ENCODE measurements at places on chromosomes 4 and X.

DNA sequence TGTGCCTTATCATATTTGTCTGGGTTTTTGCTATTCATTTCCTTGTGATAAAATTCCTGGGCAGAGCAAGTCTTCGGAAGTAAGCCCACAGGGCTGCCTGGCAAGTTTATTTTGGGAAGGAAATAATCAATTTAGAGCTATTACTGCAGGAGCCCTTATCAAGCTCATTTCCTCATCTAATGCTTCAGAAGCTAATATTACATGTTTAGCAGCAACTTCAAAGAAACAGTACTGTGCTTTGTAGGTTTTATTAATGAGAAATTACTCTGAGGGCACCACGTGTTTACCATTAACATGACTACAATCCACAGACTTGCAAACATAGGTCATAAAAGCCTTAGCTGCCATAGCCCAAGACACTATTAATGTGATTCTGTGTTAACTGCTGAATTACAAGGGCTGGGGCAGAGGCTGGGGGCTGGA, 540.0 kb downstream of the SPRY1 start:
- DNase-seq = no peak

GRCh38 chrX:39158801-39159657, 357.8 kb downstream of the MID1IP1 start:
- DNase-seq = no peak

- no peak for DNase-seq
Measured at GRCh38 chr4:76426272-76426671, 5.3 kb upstream of the CCDC158 start.

DNA sequence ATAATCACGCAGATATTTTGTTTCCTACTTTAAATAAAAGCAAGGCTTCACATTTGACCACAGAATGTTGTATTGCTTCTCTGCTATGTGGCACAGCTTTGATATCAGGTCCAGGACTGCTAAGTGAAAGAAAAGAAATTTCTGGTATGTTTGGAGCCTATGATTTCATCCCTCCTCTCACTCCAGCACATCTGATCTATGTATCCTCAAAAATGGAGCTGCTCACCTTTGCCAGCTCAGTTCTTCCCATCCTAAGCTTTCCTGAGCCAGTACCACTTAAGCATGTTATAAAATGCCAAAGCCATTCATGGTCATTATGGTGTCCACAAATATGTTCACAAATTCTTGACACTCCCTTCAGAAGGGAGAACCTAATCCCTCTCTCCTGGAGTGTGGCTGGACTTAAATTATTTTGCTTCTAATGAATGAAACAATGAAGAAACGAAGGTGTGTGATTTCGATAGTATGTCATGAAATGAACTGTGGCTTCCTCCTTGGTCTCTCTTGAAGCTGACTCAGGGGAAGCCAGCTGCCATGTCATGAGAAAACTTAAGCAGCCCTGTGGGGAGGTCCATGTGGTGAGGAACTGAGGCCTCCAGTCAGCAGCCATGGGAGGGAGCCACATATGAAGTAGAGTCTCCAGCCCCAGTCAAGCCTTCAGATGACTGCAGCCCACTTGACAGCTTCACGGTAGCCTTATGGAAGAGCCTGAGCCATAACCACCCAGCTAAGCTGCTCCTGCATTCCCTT, 207.7 kb downstream of the MGST2 start:
- DNase-seq = no peak

DNA sequence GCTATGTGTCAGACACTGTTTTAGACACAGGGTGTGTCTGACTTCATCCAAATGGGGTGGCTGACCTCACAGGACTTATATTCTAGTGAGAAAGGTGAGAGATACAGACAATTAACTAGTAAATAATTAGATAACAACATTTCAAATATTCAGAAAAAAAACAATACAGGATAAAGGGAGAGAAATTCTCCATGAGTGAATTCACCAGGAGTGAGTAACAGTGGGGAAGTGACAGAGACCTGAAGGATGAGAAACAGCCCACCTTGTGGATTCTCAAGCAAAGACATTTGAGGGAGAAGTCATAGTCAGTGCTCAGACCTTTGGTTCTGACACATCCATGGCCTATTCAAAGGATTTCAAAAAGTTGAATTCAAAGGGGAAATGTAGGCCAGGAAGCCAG, 627.9 kb downstream of the IQCM start:
- DNase-seq = no peak

GRCh38 chr4:2905544-2905943, 57.7 kb downstream of the NOP14 start:
- no peak for DNase-seq

- DNase-seq = no peak
Measured at GRCh38 chrX:129780441-129781105, 824 bp downstream of the SASH3 start.

GRCh38 chr4:98416844-98417243, 155.7 kb downstream of the RAP1GDS1 start:
- DNase-seq = no peak

DNA sequence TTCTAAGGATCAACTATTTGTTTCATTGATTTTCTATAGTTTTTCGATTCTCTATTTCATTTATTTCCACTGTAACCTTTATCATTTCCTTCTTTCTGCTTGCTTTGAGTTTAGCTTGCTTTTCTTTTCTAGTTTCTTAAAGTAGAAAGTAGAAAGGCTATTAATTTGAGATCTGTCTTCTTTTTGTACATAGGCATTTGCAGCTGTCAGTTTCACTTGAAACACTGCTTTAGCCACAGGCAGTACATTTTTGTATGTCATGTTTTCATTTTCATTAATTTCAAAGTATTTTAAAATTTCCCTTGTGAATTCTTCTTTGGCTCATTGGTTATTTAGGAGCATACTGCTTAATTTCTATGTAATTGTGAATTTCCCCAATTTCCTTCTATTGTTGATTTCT, 152.2 kb downstream of the SH3KBP1 start:
- no peak for DNase-seq

GRCh38 chrX:15349046-15349445, 13.7 kb upstream of the PIGA start:
- DNase-seq = peak; percentile 25

- DNase-seq = no peak
Measured at GRCh38 chr4:74032064-74032463, 6.4 kb downstream of the CXCL3 start.

- DNase-seq = no peak
Measured at GRCh38 chr4:126937846-126938422, 694.8 kb upstream of the INTU start.

DNA sequence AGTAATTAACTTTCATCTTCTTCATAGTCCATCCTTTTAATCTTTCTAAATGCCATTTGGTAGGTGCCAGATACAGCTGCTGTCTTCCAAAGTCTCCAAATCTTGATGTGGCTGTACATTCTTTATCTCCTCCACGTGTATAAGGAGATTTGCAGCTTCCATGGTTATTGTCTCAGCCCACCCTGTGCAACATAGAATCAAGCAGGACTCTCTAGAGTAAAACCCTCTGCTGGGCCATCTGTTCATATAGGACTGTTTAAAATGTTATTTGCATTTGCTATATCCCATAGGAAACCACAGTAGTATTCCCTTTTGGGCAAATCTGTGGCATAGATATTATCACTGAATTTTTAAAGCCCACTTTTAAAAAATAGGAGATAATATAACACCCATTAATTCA, 527.2 kb upstream of the EPHA5 start:
- no peak for DNase-seq

GRCh38 chr4:105895583-105896460, 551 bp downstream of the NPNT start:
- no peak for DNase-seq

GRCh38 chr4:19262467-19262866, 989.2 kb upstream of the SLIT2 start:
- no peak for DNase-seq

DNA sequence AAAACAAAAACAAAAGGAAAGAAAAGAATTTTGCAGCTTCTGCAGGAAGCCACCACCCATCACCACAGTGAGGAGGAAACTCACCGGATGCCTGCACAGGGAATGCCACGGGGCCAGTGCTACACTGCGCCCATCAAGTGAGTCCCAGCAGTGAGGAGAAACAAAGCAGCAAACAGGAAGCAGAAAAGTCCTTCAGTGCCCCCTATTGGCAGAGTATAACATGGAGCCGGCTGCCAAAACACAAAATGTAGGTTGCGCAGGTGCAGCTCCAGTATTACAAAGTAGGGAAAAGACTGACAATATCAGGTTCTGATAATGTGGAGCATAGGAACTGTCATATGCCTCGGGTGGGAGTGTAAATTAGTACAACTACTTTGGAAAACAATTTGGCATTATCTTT, 23.3 kb upstream of the SCML2 start:
- DNase-seq = no peak

DNA sequence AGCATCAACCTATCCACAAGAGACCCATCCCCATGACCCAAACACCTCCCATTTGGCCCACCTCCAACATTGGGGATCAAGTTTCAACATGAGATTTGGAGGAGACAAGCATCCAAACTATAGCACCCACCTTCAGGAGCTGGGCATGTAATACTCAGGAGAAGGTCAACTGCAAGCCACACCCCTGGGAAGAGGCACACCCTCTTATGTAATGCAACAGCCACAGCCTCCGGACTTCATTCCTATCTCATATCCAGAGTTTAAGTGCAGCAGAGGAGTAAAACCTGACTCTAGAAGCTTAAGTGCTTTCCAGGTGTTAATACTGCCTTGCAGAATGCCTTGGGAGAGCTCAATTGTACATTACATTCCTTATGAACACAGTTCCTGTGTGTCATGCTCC, 197.4 kb downstream of the PTTG2 start:
- DNase-seq = no peak

DNA sequence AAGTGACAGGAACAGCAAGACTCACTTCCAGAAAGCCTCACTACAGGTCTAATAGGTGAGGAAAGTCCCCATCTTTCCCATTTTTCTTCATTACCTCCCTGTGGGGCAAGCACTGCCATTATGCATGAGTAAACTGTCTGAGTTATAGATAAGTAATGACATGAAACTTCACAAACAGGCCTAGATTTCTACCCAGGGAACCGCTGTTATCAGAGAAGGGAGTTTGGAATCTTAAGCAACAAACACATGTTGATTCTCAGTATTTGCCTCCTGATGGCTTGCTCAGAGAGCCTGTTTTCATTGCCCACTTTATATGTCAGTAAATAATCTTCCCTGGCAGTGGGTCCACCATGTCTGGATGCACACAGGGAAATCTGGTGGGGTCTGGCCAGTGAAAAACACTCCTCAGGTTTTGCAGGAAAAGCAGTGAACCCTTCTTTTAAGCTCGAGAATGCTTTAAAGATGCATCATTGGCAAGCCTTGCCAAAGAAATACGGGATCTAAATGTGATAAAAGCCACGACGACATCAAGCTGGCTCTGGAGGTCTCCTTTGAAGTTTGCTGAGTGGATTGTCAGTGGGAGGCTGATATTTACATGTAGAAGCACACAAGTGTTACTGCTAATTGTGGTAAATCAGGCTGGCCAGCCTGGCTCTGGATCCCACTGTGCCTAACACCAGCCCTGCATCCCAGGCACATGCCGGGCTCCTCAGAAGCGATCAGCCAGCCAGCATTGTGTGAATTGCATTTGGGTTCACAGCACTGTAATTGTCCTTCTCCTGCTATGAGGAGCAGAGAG, 25.2 kb downstream of the PDGFRA start:
- DNase-seq = no peak

DNA sequence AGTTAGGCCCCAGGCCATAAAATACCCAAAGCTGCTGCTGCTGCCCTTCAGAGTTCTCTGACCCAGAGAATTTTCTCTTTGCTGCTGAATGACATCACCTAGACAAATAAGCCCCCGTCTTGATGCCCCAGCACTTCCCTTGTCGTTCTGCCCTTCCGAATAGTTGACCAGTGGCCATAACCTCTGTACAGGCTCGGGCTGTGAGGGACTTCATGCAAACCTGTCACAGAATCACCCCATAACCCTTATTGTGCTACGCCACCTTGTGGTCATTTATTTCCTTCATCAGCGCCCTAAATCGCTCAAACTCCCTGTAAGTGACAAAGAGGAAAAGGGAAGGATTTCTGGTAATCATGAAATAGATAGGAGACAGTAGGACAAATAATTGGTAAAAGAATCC, 18.8 kb downstream of the SPACA5 start:
- no peak for DNase-seq

- DNase-seq = no peak
Measured at GRCh38 chr4:37970702-37971101, 10.5 kb downstream of the PTTG2 start.

- no peak for DNase-seq
Measured at GRCh38 chr4:4539481-4539880, 2.4 kb downstream of the STX18 start.

GRCh38 chr4:155599085-155599484, 67.6 kb upstream of the GUCY1A1 start:
- no peak for DNase-seq

- no peak for DNase-seq
Measured at GRCh38 chr4:126262665-126263064, 947.9 kb downstream of the FAT4 start.

GRCh38 chr4:143372093-143372915, 35.6 kb downstream of the GAB1 start:
- no peak for DNase-seq

GRCh38 chr4:77782102-77782835, 36.9 kb downstream of the CNOT6L start:
- no peak for DNase-seq

GRCh38 chr4:83581411-83582288, 45.7 kb downstream of the GPAT3 start:
- no peak for DNase-seq

DNA sequence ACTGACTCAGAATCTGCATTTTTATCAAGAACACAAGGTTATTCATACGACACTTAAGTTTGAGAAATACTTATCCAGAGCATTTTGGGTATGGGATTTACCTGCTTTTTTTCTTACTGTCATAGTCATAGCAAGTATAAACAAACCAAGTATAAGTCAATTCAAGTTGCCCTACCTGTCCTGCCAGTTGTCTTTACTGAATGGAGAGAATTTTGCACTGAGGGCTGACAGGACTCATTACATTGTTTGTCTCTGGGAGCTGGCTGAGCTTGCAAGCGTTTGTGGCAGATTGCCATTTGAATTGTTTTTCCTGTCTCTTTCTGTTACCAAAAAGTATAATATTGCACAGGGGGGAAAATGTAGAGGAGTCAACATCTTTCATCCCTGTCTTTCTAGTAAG, 278.9 kb upstream of the MAGEC2 start:
- DNase-seq = no peak

DNA sequence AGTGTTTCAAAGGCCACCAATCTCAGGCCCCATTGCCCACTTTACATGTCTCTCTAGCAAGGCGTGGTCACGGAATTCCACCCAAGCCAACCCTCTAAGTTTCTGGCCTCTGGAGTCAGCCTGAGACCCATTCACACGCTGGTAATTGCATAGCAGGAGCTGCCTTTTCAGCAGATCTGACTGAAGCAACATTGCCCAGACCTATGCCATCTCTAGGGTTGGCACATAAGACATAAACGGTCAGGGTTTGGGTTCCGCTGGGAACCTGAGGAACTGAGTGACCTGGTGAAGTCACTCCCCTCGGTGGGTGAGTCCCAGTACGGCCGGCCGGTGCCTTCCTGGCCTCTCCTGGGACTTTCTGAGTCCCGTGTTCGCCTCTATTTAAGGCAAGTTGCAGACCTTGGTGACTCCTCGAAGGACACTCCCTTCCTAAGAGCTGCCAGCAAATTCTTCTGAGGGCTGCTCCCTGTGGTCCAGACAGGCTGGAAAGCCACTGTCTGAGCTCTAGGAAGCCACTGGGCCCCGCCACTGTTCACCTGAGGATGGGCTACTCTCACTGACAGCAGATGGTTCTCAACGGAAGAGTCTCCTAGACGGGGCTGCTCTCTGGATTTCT, 15.9 kb downstream of the CTAG1A start:
- DNase-seq = no peak

Data from urinary bladder (tissue), 4 donors.